ENCODE measurements at places on chromosomes 6 and 20.

DNA sequence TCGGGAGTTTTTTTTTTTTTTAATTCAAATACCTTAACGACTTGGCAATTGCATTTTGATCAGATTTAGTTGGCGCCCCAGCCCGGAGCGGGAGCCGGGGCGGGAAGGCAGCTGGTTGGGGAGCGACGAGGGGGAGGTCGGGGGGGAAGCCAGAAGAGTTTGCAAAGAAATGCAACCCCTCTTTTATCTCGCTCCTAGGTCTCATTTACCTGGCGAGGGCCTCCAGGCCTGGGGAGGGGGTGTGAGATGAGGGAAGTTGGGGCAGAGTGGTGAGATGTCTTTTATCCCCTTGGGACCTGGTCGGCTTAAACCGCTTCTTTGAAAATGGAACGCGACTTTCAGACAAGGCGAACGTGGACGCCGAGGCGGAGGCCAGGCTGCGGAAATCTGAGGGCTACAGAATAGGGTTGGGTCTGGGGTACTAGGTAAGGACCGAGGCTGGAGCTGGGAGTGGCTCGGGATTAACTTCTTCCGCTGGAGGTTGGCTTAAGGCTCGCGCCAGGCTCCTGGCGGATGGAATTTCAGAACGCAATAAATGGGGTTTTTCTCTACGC lies 40.3 kb downstream of the NCR2 start:
- DNase-seq = peak; percentile 4

- peak; percentile 40 for DNase-seq
Measured at GRCh38 chr6:106431972-106432371, 71.5 kb downstream of the CRYBG1 start.

DNA sequence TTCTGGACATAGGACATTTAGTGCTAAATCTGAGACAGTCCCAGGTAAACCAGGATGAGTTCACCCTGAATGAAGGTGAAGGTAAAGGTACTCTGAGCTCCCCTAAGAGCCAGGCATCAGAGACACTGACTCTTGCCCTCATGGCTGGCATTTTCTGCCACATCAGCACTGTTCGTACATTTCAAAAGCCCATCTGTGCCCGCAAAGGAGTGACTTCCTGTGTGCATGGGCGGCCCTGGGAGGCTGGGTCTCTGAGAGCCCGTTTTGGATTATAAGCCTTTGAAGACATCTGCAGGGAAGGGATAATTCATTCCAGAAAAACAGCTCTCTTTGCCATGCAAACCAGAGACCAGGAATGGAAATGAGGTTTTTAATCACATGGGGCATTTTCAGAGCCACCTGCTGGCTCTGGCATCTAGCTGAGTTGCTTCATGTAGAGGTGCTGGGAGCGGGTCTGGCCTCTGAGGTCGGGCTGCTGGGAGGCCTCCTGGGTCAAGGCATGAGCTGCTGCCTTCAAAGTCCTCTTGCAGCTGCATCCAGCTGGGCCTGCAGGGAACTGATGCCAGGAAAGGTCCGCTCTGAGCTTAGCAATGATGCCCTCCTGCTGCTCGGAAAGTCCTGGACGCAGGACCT lies 348.3 kb downstream of the DHX35 start:
- DNase-seq = no peak

GRCh38 chr6:38445336-38445735 lies 194.4 kb downstream of the BTBD9 start:
- DNase-seq = no peak

GRCh38 chr6:16713597-16713996 lies 47.7 kb downstream of the ATXN1 start:
- no peak for DNase-seq

DNA sequence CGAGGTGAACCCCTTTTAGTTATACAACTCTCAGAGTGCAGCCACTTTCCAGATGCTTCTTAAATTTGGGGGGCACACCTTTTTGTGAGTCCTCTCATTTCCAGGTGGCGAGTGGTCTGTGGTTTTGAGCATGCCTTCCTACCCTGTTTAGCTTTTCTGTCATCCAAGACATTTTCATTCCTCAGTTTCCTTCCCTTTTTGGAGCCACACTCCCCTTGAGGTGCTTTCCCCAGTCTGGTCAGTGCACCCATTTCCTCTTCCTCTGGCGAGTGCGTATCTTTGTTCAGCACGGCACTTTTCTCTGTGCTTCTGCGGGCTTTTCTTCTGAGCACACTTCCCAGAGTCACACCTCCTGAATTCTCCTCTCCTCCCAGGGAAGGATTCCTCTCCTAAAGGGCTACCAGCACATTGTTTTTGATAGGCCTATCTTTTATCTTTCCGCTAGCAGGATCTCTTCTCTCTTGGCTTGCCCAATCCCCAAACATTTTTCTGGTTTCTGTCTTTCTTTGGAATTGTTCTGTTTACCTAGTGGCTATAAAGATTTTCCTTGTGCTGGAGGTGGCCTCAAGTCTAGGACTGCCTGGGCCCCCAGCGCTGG lies 1.4 kb downstream of the PHF20 start:
- DNase-seq = peak; percentile 26

DNA sequence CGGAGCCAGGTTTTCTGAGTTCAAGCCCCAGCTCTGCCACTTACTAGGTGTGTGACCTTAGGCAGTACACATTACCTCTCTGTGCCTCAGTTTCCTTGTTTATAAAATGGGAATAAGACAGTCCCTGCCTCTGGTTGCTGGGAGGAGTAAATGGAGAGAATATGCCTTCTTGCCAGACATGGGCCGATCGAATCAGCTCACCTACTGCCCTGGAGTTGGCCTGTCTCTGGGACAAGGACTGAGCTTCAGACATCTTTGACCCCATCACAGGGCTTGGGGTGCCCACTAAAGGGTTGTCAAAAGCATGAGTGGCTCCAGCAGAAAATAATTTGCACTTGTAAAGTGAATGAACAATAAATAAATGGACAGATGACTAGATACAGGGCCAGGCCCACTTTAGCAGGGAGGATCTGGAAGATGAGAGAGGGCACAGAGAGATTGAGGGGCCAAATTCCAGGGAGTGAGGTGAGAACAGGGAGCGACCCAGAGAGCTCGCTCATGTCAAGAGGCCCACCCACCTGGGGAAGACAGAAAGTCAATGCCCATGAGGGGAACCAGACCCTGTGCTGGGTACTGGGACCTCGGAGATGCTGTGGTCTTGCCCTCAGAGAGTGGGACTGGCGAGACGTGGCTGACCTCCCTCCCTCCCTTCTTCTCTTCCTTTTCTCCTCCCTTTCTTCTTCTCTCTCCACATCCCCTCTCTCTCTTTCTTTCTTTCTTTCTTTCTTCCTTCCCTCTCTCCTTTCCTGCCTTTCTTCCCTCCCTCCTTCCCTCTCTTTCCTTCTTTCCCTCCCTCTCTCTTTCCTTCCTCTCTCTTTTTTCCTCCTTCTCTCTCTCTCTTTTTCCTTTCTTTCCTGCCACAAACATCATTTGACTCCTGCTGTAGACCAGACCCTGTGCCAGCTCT lies 3.9 kb upstream of the BPIFA2 start:
- no peak for DNase-seq

DNA sequence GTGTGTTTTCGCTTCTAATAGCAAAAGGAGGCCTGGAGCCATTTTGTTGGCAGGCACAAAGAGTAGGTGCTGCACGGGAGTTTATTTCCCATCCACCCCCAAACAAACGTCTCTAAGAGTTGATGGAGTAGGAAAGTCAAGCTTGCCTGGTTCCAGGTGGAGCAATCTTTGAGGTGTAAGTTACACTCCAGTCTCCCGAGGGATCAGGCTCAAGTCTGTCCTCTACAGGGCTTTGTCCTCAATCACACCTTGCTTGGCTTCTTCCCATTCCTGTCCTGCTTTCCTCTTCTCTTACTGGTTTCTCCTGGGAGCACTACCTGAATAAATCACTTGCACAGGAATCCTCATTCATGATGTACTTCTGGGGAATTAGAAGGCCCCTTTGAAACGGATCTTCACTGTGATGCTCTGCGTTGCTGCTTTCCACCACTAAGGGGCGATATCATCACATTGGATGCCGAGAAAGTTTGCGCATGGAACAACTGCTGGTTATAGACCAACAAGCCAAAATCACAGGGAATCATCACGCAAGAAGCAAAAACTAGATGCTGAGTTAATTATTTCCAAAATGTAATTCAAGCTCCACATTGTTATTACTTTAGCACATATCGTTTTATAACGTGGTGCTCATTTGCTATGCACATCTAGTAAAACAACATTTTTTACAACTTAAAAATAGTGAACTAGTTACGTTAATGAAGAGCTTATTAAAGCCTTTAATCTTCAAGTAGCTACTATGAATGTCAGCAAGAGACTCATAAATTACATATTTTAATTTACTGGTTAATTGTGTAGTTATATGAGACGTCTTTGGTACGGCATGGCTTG lies 156.8 kb downstream of the DNAH8 start:
- peak; percentile 70 for DNase-seq

DNA sequence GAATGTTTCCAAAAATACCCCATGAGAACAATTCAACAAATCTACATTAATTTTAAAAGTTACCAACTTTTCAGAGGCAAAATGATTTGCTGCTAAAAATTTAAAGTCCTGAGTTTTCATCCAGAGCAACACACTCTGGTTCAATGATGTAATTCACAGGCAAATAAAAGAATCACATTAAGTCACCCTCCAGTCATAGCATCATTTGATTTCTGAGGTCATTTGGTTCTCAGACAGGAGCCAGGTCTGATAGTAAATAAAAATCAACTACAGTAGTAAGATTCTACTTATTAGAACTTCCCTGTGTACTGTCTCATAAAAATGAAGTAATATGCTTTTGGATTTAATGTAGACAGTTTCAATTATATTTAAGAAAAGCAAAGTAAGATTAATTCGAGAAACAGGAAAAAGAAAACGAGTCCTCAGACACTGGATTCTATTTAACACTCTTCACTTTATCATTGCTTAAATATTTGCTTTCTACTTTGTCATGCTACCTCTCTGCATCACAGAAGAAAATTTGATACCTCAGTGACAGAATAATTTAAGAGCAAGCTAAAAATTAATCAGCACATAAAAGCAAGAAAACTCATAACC lies 25.8 kb downstream of the MAP7 start:
- no peak for DNase-seq

GRCh38 chr6:104166055-104166668 lies 693.6 kb downstream of the HACE1 start:
- no peak for DNase-seq

DNA sequence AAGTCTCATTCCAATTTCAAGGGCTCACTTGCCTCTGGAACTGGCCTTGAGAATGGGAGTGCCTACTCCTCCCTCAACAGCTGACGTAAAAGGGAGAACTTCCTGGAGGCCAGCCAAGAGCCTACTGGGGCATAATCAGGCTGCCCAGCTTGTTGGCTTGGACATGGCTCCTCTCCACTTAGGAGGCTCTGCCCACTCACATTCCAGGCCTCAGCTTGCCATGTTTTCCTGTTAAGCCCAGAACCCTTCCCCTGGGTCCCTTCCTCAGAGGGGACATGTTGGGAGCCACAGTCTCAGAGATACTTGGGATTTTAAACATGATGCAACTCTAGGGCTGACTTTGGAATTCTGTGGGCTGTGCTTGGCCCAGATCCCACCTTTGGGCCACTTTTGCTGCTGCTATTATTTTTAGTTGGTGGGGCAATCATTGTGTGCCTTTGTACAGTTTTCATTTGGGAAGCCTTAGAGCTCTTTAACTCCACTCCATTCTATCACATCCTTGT lies 31.5 kb upstream of the ADTRP start:
- DNase-seq = peak; percentile 87

GRCh38 chr20:48736231-48736630 lies 91.6 kb downstream of the PREX1 start:
- no peak for DNase-seq

DNA sequence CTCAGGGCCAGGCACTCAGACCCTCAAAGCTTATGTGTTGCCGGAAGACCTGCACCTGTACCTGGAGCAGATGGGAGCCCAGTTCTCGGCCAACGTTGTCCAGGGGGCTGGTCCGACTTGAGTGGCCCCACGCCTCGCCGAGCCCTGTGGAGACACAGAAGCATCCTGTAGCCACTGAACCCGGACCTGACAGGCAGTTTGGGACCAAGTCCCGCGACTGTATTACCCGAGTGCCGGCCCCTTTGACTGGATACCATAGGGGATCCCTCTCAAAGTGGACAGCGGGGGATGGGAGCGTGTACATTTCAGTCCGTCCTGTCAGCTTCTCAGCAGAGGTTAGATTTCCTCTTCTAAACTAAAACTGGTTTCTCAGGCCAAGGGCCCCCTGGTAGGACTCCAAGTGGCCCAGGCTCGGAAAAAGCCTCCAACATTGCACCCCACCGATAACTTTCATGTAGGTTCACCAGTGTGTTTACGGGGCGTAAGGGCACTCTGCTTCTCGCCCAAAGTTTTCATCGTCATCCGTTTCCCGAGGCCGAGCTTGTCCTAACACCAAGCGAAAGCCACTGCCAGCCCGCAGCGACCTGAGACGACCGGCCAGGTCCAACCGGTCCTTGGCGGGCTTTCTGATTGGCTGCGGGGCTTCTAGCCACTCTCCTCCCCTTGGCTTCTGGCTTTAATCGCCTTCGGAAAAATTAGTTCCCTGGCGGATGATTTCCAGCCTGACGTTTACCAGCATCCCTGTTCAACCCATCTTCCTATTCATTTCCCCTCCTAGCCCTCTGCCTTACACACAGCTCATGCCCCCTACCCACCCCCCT lies 10.8 kb downstream of the SIM1 start:
- DNase-seq = peak; percentile 35

DNA sequence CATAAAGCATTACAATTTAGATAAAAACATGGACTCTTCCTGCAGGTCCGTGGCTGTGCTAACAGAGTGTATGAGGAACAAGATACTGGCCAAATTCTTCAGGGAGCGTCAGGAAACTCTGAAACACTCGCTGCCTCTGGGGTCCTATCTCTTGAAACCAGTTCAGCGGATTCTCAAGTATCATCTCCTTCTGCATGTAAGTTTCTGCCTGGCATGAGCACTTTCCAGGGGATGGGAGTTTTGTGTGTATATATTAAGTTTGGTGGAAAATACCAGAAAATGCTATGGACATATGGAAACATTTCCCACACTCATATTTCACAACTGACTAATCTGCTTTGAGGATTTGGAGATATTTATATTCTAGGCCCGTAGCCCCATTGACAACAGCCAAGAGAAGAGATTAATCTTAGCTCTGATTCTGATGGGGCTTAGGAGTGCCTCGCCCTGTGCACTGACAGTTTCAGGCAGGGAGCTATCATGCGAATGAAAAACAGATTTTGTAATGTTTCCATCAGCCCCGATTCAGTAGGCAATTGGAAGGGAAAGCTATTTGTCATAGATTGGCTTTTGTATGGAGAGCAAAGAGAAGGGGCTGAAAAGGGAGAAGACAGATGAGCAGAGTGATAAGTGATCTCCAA lies 64.7 kb upstream of the MTHFD1L start:
- no peak for DNase-seq

GRCh38 chr20:57092112-57092899 lies 174.1 kb downstream of the BMP7 start:
- peak; percentile 77 for DNase-seq

GRCh38 chr20:60334911-60335310 lies 376.7 kb downstream of the CDH26 start:
- no peak for DNase-seq

DNA sequence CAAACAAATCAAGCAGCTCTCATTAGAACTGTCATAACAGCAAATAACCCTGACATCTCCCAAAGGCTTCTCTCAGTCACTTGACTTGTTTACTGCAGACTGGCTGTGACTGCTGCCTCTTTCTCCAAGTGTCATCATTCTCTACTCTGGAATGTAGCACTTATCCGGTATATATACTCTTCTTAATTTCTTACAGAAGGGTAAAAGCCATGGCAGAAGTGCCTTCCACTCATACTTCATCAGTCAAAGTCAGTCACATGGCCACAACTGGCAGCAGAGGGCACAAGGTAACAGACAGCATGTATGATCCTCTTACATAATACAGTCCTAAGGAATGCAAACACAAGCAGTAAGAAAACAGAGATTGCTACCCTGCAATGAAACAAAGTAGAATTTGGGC lies 9.3 kb downstream of the NAPB start:
- no peak for DNase-seq
